ENCODE measurements at places on chromosomes 16 and 17.

DNA sequence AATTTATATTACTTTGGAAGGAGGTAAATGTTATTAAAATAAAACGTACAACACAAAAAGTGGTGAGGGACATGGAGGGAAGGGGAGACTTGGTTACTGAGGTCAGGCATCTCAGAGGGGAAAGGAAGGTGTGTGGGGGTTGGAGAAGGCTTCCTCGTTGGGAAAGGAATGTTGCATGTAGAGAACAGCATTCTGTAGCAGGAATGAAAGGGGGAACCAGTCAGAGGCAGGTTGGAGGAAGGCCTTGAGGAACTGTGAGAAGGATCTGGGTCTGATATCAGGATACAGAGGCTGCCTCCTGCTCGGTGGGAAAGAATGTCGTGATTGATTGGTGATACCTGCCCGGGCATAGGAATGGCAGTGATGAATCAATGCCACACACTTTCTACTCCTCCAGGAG, 103.3 kb upstream of the ZFHX3 start:
- DNase-seq = no peak
- no peaks in the 10 kb centered on the region for H3K4me1 ChIP-seq
- H3K4me3 ChIP-seq = no peak overlapping the region
- H3K27me3 ChIP-seq = peaks cover 13% of the 10 kb centered on the region
- no peaks in the 10 kb centered on the region for H3K36me3 ChIP-seq

DNA sequence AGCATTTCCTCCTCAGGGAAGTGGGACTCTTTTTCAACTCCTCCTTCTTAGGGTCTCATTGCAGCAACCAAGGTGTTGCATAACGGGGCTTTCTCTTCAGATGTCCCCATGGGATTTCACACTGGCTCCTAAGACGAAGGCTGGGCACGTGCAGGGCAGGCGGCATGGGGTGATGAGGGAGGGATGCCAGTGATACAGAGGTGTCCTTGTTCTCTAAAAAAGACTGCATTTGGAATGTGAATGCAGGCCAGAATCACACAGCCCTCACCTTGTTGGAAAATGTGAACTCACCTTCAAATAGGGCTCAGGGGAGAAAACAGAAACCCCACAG, 105.6 kb downstream of the XYLT1 start:
- no peak overlapping the region for H3K4me3 ChIP-seq
- H3K36me3 ChIP-seq = peaks cover 9% of the 10 kb centered on the region
- H3K4me1 ChIP-seq = peaks cover 90% of the 10 kb centered on the region
- no peak for DNase-seq

DNA sequence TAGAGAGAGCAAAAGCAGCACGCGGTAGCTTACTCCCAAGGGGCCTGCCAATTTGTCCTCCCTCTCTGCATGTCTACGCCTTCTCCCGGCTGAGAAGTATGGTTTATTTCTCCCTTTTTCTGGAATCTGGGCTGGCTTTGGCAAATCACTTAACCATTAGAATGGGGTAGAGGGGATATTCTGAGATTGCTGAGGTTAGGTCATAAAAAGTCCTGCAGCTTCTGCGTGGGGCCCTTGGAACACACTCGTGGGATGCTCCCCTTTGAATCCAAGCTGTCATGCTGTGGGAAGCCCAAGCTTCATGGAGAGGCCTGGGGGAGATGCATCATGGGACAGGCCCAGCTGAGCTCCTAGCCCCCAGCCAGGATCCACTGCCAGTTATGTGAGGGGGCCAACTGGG, 403.6 kb upstream of the MAF start:
- DNase-seq = no peak
- H3K36me3 ChIP-seq = no peaks in the 10 kb centered on the region

- H3K27me3 ChIP-seq = no peaks in the 10 kb centered on the region
- no peaks in the 10 kb centered on the region for H3K36me3 ChIP-seq
- DNase-seq = no peak
- no peak overlapping the region for H3K4me3 ChIP-seq
Measured at GRCh38 chr17:8563024-8563776, 67.3 kb downstream of the MYH10 start.

GRCh38 chr16:55912022-55912421, 36.8 kb upstream of the CES5A start:
- H3K27me3 ChIP-seq = peaks cover 6% of the 10 kb centered on the region
- H3K36me3 ChIP-seq = no peaks in the 10 kb centered on the region
- H3K4me3 ChIP-seq = no peak overlapping the region
- no peak for DNase-seq

- DNase-seq = no peak
- H3K27me3 ChIP-seq = no peaks in the 10 kb centered on the region
- peaks cover 11% of the 10 kb centered on the region for H3K4me1 ChIP-seq
- H3K36me3 ChIP-seq = peaks cover 46% of the 10 kb centered on the region
- no peak overlapping the region for H3K4me3 ChIP-seq
Measured at GRCh38 chr17:36495076-36495578, 8.6 kb downstream of the ZNHIT3 start.

DNA sequence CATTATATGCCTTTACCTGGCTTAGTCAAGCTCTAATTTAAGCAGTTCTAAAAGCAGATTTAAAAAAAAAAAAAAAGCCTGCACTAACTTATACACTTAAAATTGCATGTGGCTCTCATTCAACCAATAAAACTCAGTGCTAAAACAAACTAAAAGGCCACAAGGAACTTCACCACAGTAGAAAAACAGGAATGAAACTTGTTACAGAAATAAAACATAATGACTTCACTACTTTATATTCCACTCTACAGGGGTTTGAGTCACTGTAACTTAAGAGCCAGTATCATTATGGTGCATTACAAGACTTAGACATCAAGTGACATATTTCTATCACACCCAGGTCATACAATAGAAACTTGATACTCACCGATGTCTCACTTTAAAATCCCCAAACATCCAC, 11.1 kb downstream of the CA10 start:
- H3K27ac ChIP-seq = peak overlapping the region; percentile 79
- no peaks in the 10 kb centered on the region for H3K36me3 ChIP-seq
- no peak overlapping the region for H3K4me3 ChIP-seq
- peaks cover 4% of the 10 kb centered on the region for H3K27me3 ChIP-seq
